Lower lobe of right lung (tissue), 2 donors: ENCODE measurements at places on chromosomes 11 and 22.
A peak's percentile ranks its signal among the peaks of the same experiment; 100 is the strongest.

DNA sequence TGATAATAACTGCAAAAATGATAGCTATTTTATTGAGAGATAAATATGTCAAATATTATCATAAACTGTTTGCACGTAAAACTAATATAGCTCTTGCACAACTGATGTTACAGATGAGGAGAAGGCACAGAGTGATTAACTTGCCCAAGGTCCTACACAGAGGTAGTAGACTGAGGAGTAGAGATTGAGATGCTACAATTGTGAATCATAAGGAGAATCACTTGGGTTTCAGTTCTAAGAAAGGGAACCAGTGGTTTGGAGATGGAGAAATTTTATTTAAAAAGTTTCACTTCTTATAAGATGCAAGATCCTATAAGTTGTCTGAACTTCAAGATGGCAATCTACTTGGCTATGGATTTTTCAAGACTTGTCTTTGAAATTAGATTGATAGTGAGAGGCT lies 224.8 kb upstream of the RAG2 start:
- DNase-seq, result no peak

- no peak for DNase-seq
Measured at GRCh38 chr22:42202048-42202447, 68.4 kb downstream of the TCF20 start.

DNA sequence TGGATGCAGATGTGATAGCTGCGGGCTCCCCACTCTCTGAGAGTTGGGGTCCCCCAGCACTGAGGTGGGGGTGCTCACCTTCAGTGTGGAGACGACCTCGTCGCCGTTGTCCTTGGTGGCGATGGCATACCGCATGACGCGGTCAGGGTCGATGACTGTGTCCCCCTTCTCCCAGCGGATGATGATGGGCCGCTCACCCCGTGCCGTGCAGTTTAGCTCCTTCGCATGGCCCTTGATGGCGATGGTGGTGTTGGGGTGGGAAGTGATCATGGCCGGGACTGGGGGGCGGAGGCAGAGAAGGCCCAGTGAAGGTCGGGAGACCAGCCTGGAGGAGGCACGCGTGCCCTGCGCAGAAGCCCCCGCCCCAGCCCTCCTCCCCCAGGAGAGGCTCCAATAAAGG lies 154.2 kb downstream of the CEP164 start:
- no peak for DNase-seq

GRCh38 chr11:59943997-59944714 lies 5.9 kb downstream of the OOSP1 start:
- DNase-seq, result no peak

- DNase-seq, result no peak
Measured at GRCh38 chr11:83510530-83511460, 224.6 kb upstream of the CCDC90B start.

GRCh38 chr22:48089601-48090331 lies 1327.3 kb downstream of the TBC1D22A start:
- DNase-seq, result no peak

- DNase-seq, result no peak
Measured at GRCh38 chr22:27844656-27845591, 43.4 kb upstream of the MN1 start.

- DNase-seq, result peak; percentile 26
Measured at GRCh38 chr11:25566298-25567200, 765.4 kb upstream of the ANO3 start.

DNA sequence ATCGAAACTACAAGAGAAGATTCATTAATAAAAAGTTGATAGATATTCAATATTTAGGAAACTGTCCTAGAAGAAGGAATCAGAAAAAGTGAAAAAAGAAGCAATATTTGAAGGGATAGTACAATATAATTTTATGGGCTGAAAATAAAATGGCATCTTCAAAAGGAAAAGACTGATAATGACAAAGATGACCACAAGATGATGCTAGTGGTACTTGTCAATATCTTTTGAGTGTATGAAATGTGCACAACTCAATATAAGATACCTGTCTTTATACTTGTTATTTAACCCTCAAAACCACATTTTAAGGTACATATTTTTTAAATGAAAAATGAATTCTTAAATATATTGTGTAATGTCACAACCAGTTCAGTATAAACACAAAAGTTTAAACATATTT lies 1059.6 kb upstream of the RAG2 start:
- no peak for DNase-seq

GRCh38 chr11:60711276-60711675 lies 11.9 kb downstream of the MS4A8 start:
- DNase-seq, result no peak

GRCh38 chr22:30208631-30209603 lies 37.6 kb downstream of the LIF start:
- no peak for DNase-seq

DNA sequence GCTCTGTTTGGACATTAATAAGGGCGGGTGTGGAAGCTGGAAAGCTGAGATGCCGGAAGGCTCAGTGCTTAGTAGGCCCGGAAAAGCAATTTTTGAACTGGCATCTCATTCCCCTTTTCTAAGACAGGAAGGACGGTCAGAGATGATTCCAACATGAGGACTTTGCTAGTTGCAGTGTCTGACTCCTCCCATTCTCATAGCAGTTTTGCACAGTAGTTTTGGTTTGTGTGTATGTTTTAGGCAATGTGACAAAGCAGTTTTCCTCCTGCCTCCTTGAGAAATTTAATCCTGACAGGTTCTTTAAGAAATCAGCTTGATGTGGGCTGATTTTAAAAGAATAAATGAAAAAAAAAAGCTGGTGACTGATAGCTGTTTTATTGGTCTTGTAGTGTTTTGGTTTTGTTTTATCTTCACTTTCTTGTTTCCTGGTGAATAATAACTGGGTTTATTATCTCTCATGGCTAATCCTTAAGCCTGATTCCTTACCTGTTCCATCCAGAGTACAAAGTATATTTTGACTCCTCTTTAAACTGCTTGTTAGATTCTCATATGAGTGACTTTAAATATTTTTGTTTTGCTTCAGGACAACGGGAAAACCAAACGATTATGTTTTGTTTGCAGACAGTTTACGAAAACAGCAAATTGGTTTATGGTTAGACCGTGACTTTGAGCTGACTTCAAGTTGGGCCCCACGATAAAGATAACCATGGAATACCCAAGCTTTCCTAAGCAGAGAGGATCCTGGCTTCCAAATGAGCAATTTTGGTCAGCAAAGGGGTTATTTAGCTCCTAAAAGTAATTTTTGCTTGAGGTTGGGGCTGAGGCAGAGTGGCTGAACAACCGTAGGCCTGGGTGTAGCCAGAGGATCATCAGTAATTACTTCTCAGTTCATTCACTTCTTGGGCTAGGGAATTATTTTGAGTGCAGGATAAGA lies 3.4 kb downstream of the PTPRJ start:
- no peak for DNase-seq

DNA sequence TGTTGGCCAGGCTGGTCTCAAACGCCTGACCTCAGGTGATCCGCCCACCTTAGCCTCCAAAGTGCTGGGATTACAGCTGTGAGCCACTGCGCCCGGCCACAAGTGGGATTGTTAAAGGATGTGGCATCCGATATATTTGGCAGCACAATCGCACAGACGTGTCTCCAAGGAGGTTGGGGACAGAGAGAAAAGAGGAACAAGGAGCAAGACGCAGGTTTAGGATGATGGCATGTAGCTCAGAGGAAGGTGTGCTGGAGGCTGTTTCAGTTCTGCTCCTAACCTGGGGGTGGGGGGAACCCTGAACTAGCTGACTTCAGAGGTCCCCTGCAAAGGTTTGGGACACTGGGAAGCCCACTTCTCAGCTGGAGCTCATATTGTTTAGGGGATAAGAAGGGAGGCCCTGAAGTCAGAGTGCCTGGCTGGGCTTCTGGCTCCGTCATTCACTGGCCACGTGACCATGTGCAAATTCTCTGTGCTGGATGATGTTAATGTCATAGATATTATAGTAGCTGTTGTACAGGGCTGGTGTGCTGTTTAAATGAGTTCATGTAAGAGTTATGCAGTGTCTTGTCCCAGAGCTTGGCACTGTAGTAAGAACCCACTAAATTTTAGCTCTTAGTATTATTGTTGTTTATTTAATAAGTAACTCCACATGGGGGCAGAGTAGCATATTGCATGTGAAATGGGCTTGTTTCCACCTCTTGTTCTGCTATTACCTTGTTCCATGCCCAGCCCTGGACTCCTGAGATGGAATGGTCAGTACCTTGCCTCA lies 129.7 kb downstream of the ST3GAL4 start:
- no peak for DNase-seq

GRCh38 chr11:101916422-101916821 lies at the start of gene ANGPTL5:
Gene ANGPTL5, minus strand, starts transcription at chr11:101916522. Its CDS starts 8,613 bp downstream, at chr11:101907909.
- DNase-seq, result no peak

- no peak for DNase-seq
Measured at GRCh38 chr11:27551127-27551526, 44.6 kb upstream of the LIN7C start.

DNA sequence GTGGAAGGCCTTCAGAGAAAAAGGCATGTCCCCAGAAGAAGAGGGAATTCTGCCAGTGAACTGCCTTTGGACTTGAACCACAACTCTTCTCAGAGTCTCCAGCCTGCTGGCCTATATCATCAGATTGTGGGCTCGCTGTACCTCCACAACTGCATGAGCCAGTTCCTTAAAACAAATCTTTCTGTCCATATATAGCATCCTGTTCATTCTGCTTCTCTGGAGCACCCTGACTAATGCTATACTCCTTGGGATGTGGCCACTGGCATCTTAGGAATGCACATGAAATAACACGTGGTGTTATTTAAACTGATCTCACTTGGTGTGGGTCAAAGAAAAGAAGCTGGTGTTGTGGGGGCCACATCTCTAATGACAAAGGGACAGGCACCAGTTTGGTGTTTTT lies 58.3 kb upstream of the VSTM5 start:
- no peak for DNase-seq

DNA sequence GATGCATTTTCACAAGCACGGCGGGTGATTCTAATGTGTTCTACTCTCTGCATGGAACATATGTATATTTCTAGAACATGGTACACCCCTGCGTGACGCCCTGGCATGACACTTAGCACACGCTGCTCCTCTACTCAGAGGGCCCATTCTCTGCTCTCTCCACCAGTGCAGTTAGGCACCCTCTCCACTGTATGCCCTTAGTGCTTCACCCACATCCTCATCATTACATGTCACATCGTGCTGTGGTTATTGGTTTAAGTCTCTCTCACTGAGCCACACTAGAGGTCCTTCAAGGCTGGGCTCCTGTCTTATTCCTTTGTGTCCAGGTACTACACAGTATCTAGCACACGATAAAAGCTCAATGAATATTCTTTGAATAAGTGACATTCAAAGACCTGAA lies 16.7 kb downstream of the TMPRSS13 start:
- no peak for DNase-seq

DNA sequence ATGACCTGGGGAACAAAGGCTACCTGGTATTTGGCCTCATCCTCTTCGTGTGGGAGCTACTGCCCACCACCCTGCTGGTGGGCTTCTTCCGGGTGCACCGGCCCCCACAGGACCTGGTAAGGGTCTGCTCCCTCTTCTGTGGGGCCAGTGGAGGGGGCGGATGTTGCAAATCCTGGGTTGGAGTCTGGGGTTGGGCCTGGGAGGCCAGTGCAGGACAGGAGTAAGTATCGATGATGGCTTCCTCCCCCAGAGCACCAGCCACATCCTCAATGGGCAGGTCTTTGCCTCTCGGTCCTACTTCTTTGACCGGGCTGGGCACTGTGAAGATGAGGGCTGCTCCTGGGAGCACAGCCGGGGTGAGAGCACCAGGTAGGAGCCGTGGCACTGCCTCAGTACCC lies 2.7 kb downstream of the GPR137 start:
- DNase-seq, result no peak

GRCh38 chr22:42380769-42381551 lies 51.2 kb downstream of the NFAM1 start:
- DNase-seq, result no peak

DNA sequence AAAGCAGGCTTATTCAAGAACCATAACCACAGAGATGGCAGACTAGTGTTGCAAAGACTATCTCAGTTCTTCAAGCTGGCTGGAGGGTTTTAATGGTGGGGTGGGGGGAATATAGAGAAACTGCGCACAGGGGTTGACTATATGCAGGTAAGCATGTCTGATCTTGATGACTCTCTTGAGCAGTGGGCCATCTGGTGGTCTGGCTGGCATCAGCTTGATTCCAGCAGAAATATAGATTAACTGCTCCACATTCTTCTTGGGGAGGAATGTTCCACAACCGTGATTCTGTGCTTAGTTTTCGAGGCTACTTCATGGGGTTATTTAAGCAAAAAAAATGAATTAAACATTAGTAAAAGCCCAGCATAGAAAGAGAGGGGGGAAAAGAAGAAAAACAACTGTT lies 158.8 kb upstream of the PGR start:
- no peak for DNase-seq

DNA sequence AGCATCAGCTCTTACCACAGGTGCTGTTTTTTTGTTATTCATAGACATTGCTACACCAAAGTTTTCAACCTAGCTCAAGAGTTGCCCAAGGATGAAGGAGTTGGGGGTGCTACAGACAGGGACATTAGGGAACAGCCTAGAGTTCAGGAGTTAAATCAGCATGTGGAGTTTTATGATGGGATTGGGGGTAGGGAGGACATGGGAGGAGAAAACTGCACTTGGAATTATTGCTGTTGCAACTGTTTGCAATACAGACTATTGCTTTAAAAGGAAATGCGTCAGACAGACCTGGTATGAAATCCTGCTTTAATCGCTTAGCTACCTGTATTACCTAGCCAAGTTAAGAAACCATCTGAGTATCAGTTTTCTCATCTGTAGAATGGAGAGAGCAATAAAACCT lies 6.3 kb downstream of the TMA7B start:
- no peak for DNase-seq
